ENCODE measurements at places on chromosomes 4 and X. TPM values are rescaled to one million over a fixed set of nuclear protein-coding genes. Genes with fewer than 3 reads are reported as not detected.
A peak's percentile ranks its signal among the peaks of the same experiment; 100 is the strongest.

The ASMT gene
- total RNA-seq = 0.87 TPM

The PABPC1L2A gene
- 0.83 TPM for total RNA-seq

The TMEM47 gene
- total RNA-seq = 15.7 TPM

The CENPVL1 gene
- 3.1 TPM for total RNA-seq

The SMIM43 gene
- 0.33 TPM for total RNA-seq

The F9 gene
- 0.18 TPM for total RNA-seq

The BRS3 gene
- total RNA-seq = not detected

DNA sequence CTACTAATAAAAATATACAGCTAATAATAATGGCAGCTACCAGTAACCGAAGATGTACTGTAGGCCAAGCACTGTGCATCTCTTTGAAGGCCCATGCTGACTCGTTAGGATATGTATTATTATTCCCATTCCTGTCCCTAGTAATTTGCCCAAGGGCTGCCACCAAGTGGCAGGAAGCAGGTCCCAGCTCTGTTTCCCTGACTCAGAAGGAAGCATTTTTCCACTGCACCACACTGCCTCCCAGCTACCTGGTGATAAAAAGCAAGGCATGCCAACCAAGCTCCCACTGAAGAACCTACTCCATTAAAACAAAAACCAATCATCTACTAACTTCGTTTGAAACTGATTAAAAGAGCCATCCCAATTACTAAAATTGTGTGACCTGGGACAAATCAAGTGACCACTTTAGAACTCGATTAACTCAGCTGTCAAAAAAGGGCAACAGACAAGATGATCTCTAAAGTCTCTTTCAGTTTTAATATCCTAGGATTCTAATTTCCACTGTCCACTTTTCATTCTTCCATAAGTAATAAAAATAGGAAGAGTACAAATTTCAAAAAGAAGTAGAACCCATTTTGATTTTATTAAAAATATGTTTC is 24.3 kb upstream of the PGM2 start:
- H3K4me1 ChIP-seq = peaks cover 20% of the 10 kb centered on the region
- DNase-seq = peak; percentile 39
- no peak overlapping the region for H3K27ac ChIP-seq
- peaks cover 4% of the 10 kb centered on the region for H3K36me3 ChIP-seq

GRCh38 chrX:17405225-17405969 is 30.4 kb downstream of the NHS start:
- H3K27me3 ChIP-seq = peaks cover 20% of the 10 kb centered on the region
- no peak overlapping the region for H3K27ac ChIP-seq
- H3K4me3 ChIP-seq = no peak overlapping the region
- peaks cover 23% of the 10 kb centered on the region for H3K4me1 ChIP-seq
- no peaks in the 10 kb centered on the region for H3K36me3 ChIP-seq
- no peak for DNase-seq

DNA sequence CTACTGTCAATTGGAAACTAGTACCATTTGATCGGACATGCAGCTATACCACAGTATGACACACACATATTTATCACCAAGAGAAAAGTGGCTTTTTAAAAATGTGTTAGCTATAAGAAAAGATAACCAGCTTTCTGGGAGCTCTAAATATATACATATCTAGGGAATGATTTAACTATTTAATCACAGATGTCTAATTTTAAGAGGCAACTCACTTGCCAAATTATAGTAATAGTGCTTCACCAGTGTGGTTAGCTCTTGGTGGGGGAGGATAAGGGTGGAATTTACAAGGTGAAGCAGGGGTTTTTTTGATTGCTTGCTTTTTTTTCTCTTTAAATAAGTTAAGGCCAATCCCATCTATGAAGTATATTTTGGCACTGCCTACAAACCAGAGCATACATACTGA is 547.7 kb upstream of the DIPK2B start:
- no peak for DNase-seq
- H3K27ac ChIP-seq = no peak overlapping the region
- H3K4me3 ChIP-seq = no peak overlapping the region

DNA sequence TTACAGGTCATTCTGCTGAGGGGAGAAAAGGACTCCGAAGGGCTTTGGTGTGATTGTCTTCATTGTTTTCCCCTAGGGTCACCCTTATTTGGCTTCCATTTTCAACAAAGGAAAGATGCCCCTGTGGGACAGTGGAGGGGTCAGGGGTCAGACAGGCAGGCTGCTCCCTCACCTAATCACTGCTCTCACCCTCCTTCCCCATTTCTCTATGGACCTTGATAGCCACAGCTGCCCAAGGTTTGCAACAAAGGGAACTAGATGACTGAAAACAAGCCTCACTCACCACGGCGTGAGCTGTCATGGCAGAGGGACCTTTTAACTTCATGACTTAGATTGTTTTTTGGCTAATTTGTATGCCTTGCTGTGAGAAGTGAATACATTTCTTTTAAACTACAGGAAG is 40.7 kb downstream of the C4orf51 start:
- DNase-seq = no peak
- peak overlapping the region; percentile 8 for H3K27ac ChIP-seq
- no peak overlapping the region for H3K4me3 ChIP-seq
- peaks cover 21% of the 10 kb centered on the region for H3K4me1 ChIP-seq
- H3K27me3 ChIP-seq = no peaks in the 10 kb centered on the region

DNA sequence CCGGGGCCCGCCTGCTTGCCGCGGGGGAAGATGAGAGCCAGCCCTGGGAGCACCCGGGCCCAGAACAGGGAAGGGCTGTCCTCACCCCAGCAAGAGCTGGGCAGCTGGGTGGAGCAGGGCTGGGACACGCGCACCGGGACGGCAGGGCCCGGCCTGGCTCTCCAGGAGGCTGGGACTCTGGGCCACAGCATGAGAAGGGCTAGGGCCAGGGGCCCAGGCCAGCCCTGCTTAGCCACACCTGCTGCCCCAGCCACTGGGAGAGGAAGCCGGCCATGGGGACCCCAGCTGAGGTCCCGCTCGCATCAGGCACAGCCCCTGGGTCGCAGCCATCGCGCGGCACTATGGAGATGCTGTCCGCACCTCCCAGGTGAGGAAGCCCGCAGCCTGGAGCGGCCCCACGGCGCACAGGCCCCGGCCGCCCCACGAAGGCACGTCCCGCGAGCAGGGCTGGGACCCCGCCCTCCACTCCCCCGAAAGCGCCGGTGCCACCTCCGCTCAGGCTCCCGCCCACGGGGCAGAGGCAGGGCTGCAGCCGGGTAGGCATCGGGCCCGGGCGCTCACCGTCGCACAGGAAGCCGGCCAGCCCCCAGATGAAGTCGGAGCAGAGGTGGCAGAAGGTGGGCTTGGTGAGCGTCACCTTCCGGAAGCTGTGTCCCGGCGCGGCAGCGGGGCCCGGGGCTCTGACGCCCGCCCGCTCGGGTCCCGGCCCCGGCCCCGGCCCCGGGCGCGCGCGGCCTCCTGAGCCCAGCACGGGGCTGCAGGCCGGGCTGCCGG is 531 bp downstream of the DGKQ start:
- peak overlapping the region; percentile 47 for H3K4me3 ChIP-seq
- peaks cover 29% of the 10 kb centered on the region for H3K27me3 ChIP-seq
- no peaks in the 10 kb centered on the region for H3K4me1 ChIP-seq
- peak; percentile 46 for DNase-seq

DNA sequence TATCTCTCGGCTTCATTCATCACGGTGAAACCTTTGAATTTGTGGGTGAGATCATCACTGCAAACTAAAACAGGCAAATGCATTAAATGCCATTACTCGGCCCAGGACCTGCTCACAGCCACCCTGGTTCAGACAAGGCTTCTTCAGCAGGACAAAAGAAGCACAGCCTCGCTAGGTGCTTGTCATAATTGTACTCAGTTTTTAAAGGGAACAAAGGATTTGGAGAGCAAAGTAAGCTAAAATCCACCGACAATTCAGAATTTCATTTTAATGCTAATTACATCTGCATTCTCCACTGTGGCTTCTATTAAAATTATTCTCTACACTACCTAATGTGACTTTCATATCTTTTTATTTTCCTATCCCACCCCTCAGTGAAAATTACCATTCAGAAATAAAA is 57.0 kb downstream of the PCYT1B start:
- no peak overlapping the region for H3K27ac ChIP-seq
- H3K36me3 ChIP-seq = peaks cover 18% of the 10 kb centered on the region
- H3K4me3 ChIP-seq = no peak overlapping the region
- no peaks in the 10 kb centered on the region for H3K4me1 ChIP-seq

DNA sequence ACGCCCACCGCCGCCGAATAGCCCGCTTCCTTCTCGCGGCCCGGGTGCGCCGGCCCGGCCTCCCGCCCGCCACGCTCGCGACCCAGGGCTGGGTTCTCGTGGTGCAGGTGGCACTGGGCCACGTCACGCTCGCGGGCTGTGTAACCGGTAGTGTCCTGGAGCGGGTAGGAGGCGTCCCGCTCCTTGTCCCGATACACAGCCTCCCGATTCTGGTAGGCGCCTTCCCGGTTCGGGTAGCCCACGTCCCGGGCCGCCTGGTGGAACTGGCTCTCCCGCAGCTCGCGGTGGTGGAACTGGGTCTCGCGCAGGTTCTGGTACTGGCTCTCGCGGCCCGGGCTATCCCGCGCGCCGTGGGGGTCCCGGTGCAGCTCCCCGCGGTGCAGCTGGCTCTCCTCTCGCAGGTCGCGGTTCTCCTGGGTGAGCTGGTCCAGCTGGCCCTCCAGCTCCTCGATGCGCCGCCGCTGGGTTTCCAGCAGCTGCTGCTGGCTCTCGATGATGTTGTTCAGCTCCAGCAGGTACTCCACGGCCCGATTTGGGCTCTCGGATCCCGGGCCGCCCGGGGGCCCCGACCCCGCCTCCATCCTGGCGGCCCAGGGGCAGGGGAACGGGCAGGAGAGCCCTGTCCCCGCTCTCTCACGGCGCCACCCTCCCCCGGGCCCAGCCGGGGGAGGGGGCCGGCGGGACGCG is 39.3 kb upstream of the IQSEC2 start:
- no peak overlapping the region for H3K27ac ChIP-seq
- no peaks in the 10 kb centered on the region for H3K36me3 ChIP-seq
- H3K27me3 ChIP-seq = peaks cover 15% of the 10 kb centered on the region
- H3K4me3 ChIP-seq = peak overlapping the region; percentile 92

DNA sequence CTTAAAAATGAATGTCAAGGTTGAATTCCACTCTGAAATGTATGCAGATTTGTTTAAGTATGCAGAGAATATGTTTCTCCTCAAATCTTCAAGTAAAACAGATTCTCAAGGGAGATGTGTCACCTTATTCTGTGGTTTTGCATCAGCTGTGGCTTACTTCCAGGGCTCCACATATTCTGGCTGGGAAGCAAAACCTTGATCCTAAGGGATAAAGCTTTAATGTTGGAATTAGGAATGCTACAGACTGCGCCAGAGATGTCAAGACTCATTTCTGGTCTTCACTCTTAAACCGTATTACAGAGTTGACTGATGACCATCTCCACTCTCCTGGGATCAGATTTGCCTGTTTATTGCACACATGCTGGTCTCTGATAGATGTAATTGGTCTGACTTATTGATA is 143.9 kb upstream of the DIPK2B start:
- DNase-seq = no peak
- no peak overlapping the region for H3K4me3 ChIP-seq
- no peaks in the 10 kb centered on the region for H3K4me1 ChIP-seq

Data from WTC11 (cell line).